ENCODE measurements at places on chromosomes 1 and 21.

GRCh38 chr1:204623894-204624361 lies 61.6 kb downstream of the LRRN2 start:
- peak; percentile 14 for DNase-seq

- DNase-seq = no peak
Measured at GRCh38 chr1:202367271-202367670, 18.8 kb downstream of the PPP1R12B start.

DNA sequence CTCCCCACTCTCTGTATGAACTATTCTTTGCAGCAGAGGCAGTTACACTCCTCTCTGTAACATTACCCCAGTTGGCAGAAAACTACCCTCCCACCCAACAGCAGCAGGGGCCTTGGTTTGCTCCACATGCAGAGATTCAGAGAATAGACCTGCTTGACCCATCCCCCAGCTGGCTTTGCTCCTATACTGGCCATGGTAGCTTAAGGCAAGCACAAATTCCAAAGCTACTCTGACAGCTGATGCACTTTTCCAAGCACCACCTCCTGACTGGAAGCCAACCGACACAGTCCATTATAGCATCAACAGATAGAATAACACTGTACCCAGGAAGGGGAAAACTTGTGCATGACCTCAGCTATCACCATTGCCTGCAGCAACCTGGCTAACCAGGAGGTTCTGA lies 846.5 kb upstream of the NCAM2 start:
- no peak for DNase-seq

DNA sequence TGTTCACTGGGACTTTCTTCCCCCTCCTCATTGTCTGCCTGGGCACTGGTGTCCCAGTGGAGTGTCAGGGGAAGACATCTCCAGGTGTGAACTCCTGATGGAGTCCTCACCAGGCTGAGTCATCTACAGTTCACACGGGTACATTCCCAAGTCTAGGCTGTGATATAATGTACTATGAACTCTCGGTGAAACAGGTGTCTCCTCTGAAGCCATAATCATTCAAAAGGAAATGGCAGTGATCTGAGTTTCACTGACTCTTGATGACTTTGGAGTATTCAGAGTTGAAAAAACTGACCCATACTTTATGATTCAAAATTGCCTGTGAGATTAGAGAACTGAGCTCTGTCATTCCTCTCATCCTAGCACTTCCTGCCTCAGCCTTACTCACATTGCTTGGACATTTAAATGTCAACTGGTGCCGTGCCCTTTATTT lies 9.1 kb downstream of the LAMC2 start:
- no peak for DNase-seq

GRCh38 chr1:113929750-113930498 lies 800 bp downstream of the HIPK1 start:
- peak; percentile 86 for DNase-seq

- DNase-seq = no peak
Measured at GRCh38 chr1:225918280-225918679, 5.8 kb downstream of the PYCR2 start.

- no peak for DNase-seq
Measured at GRCh38 chr1:8456991-8457390, 139.1 kb downstream of the SLC45A1 start.

- DNase-seq = no peak
Measured at GRCh38 chr1:103517380-103518047, 8.0 kb upstream of the RNPC3 start.
